ENCODE measurements at places on chromosomes 6 and 20.

GRCh38 chr6:143652841-143653331 lies 24.9 kb upstream of the PHACTR2 start:
- DNase-seq, result no peak

GRCh38 chr6:44149369-44150012 lies 9.1 kb upstream of the CAPN11 start:
- no peak for DNase-seq

DNA sequence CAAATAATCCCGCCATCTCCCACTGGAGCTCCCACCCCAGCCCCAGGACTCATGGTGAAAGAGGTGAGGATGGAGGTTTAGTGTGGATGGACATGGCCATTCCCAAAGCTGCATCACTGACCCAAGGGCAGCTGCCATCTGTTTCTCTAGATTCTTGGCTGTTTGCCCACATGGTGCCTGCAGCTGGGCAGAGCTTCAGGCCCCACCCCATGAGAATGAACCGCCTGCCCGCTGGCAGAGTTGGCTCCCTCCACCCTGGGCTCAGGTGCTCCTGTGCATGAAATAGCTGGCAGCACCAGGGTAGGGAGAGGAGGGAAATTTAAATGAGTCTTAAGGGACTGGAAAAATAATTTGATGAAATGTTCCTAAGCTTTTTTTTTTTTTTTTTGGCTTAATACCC lies 17.4 kb downstream of the SCML4 start:
- no peak for DNase-seq

- no peak for DNase-seq
Observed at GRCh38 chr6:134291156-134291555, 26.8 kb downstream of the SGK1 start.

DNA sequence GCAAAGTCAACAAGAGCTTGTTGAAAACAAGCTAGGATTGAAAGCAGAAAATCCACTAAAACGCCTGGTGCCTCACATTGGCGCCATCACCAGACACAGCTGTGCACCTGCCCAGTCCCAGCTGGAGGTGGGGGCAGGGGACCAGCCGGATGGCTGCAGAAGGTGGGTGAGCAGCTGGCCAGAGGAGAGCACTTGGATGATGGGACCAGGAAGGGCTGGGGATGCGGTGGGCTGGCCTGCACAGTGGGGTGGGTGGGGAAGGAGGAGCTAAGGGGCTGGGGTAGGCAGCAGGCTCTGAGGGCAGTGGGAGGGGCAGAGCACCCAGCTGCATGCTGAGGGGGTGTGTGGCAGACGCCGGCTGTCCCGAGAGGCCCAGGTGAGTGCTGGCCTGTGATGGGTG lies 7.1 kb downstream of the CABLES2 start:
- DNase-seq, result no peak

GRCh38 chr6:11769244-11769643 lies 9.4 kb downstream of the ADTRP start:
- DNase-seq, result no peak

GRCh38 chr6:112310439-112311125 lies 36.5 kb upstream of the RFPL4B start:
- no peak for DNase-seq

DNA sequence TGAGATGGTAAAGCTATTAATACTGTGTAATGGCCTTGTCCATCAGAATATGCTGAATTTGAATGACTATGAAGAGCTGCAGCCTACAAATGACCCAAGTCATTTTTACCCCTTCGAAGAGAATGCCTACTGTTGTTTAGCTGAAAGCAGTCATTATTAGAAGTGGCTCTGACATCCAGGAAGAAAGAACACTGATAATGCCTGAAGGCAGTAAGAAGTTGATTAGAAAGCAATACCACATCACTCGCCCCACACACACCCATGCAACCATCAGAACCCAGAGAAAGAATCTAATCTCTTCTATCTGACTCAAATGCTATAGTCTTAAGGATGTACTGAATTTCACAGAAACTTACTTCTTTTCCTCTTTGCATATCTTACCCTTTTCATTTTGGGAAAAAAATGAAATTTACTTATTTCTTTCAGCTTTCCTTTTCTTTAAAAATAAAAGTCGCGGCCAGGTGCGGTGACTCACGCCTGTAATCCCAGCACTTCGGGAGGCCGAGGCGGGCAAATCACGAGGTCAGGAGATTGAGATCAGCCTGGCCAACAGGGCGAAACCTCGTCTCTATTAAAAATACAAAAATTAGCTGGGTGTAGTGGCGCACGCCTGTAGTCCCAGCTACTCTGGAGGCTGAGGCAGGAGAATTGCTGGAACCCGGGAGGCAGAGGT lies 61.0 kb downstream of the ARHGAP18 start:
- no peak for DNase-seq

Data from Caki2 (cell line).